ENCODE measurements at places on chromosomes 6 and 20. TPM values are rescaled to one million over a fixed set of nuclear protein-coding genes. Genes with fewer than 3 reads are reported as not detected.
A peak's percentile ranks its signal among the peaks of the same experiment; 100 is the strongest.

The ADAM33 gene
- 1.2 TPM for total RNA-seq

DNA sequence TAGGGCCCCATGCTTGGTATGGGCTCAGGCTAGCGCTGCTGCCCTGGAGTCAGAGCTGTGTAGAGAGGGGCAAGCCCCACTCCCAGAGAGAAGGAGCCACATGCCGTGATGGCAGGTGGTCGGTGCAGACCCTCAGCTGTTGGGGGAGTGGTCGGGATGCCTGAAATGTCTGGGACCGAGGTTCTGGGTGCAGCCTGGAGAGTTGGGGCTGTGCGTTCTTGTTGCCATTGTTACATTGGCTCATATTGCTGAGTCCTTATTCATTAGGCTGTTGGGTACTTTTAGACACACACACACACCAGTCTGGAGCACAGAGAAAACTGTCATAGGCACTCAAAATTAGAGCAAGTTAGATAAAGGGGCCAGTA, 83.9 kb downstream of the UNC5CL start:
- ATAC-seq = no peak

- peak; percentile 41 for ATAC-seq
Observed at GRCh38 chr6:28747631-28748157, 176.1 kb downstream of the TRIM27 start.

- no peak for ATAC-seq
Observed at GRCh38 chr6:54541541-54541940, 233.3 kb downstream of the TINAG start.
